ENCODE measurements at places on chromosomes 3 and 15.

- no peak for DNase-seq
These were observed 87.6 kb downstream of the SUCNR1 start for GRCh38 chr3:151960961-151961580.

DNA sequence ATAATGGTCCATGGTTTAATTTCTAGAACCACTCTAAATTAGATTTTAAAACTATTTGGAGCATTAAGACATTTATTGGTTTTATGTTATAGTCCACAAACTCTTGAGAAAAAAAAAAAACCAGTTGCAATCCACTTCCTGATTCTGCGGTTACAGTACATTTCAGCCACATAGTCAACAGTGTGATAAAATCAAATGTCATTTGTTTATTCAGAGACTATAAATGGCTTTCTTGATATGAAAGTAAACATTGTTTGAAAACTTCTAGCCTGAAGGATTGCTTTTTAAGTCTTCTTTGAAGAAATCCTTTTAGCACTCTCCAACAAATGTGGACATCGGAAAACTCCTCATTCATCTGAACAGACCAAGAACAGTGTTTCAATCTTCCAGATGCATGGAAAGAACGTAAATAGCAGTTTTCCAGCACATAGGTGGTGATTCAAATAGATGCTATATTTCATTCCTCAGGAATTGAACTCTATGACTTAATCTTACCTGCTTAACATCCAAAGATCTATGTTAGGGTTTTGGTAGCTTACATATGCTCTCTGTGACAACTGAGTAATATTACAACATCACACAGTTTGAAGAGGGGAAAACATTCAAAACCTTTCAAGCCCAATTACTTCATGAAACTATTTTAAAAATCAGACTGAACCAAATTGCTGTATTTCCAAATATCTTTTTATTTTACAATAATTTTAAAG lies 87.8 kb upstream of the UBE2E2 start:
- no peak for DNase-seq

- no peak for DNase-seq
These were observed 25.8 kb downstream of the VEPH1 start for GRCh38 chr3:157477441-157477840.

- no peak for DNase-seq
These were observed 70.7 kb upstream of the DCBLD2 start for GRCh38 chr3:98972155-98972554.

- DNase-seq, result no peak
These were observed 11.0 kb downstream of the TSPAN3 start for GRCh38 chr15:77059786-77060361.

DNA sequence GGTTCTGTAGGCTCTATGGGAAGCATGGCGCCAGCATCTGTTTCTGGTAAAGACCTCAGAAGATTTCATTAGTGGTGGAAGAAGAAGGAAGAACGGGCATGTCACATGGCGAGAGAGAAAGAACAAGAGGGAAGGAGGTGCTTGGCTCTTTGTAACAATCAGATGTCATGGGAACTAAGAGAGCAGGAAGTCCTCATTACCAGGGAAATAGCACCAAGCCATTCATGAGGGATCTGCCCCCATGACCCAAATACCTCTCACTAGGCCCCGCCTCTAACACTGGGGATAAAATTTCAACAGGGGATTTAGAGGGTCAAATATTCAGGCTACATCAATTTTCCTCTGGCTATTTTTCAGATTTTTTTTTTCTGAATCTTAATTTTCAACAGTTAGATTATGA lies 954.3 kb downstream of the SQOR start:
- no peak for DNase-seq

DNA sequence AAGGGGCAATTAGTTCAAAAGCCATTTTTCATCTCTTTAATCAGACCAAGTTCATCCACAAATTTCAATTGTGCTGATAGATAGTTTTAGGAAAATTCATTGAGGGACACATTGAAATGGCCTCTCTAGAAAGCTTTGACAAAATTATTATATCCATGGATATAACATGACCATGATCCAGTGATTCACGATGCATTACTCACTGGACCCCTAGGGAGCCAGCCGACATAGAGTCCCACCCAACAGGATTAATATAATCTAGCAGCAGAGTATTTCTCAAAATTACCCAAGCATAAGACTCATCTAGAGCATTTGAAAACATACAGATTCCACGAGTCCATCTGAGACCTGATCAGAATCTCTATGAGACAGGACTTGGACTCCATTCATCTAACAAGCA lies 100.3 kb downstream of the FRMD5 start:
- no peak for DNase-seq

DNA sequence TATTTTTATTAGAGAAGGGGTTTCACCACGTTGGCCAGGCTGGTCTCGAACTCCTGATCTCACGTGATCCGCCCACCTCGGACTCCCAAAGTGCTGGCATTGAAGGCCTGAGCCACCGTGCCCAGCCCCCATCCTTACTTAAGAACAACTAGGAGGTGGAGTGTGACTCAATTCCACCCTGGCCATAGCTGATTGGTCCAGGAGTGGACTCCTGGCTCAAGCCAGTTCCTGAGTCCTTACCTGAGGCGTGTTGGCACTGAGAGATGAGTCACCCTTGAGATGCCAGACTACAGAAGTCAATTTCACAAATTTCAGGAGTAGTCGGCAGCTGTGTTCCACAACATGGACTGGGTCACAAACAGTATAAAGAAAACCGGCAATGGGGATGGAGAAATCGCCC lies 124.2 kb downstream of the SHQ1 start:
- no peak for DNase-seq

GRCh38 chr15:85551221-85551832 lies 170.9 kb downstream of the AKAP13 start:
- DNase-seq, result no peak

DNA sequence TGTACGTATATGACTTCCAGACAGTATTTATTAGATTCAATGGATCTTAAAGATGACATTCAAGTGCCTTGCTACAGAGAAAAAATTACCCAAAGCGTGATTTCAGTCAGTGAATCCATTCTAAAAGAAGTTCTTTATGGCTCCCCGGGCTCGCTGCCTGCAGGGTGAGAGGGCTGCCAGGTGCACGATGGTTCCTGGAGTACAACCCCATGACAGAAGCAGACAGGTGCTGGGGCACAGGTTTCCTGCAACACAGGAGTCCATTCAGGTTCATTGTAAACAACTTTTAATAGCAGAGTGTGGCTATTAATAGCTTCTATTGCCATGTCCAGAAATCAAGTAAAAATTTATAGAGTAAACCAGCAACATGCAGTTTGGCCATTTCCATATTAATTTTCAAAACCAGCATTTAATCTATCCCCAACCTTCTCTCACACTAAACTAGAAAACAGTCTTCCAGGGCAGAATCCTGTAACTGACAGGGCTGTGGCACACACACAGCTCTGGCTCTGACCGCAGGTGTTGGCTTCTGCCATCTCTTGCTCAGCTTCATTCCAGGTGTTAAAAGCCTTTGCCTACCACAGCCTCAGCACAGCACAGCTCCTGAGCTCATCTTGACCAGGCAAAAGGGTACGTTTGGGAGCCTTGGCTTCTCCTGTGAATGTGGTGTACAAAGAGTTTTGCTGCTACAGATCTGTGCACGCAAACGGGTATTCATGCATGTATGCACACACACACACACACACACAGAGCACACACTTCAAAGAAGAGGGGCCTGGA lies 185.9 kb downstream of the MEX3B start:
- DNase-seq, result no peak

GRCh38 chr3:52525680-52526561 lies 7.7 kb downstream of the NT5DC2 start:
- DNase-seq, result no peak
